ENCODE measurements at places on chromosomes 2 and 18. TPM values are rescaled to one million over a fixed set of nuclear protein-coding genes. Genes with fewer than 3 reads are reported as not detected.

- no peak for DNase-seq
Measured at GRCh38 chr2:73972846-73973245, 11.9 kb upstream of the TET3 start.

Gene MATN3
- total RNA-seq: 29.6 TPM

Gene PJVK
- total RNA-seq: 6.1 TPM

Gene ONECUT2
- total RNA-seq: not detected

Gene DES
- total RNA-seq: 20.8 TPM
